Hematopoietic multipotent progenitor cell treated with erythropoietin and hydrocortisone succinate and interleukin-3 and kit ligand, for 8 days (in vitro differentiated cells): ENCODE measurements at places on chromosomes 7 and 10.

DNA sequence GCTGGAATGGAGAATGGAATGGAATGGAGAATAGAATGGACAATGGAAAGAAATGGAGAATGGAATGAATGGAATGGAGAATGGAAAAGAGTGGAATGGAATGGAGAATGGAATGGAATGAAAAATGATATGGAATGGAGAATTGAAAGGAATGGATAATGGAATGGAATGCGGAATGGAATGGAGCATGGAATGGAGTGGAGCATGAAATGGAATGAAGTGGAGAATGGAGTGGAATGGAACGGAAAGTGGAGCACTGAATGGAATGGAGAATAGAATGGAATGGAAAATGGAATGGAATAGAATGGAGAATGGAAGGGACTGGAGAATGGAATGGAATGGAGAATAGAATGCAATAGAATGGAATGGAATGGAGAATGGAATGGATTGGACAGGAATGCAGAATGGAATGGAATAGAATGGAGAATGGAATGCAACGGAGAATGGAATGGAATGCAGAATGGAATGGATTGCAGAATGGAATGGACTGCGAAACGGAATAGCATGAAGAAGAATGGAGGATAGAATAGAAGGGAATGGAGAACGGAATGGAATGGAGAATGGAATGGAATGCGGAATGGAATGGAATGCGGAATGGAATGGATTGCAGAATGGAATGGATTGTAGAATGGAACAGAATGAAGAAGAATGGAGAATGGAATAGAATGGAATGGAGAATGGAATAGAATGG, 89.4 kb downstream of the NSUN6 start:
- no peak for DNase-seq

DNA sequence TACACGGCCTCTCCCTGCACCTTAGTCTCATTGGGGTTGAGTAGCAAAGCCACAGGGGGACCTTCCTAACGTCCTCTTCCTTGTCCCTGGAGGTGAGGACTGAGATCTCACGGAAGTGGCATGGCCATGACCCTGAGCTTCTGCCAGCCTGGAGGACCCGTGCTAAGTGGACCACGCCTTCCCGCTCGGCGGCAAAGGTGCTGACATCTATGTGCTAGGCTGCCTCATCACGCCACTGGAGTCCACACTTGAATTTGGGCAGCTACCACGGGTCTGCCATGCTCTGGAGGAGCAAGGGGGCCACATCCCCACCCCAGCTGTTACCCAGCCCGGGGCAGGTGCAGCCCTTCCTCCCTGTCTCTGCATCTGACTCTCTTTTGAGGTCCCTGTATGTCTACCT, 15.3 kb downstream of the GHRHR start:
- no peak for DNase-seq

- no peak for DNase-seq
Observed at GRCh38 chr10:14478201-14478600, 147.5 kb upstream of the FRMD4A start.

- no peak for DNase-seq
Observed at GRCh38 chr7:131781-132482, 60.4 kb upstream of the FAM20C start.

- DNase-seq: no peak
Observed at GRCh38 chr7:30448461-30449189, 30.0 kb downstream of the NOD1 start.
